HepG2 (cell line): ENCODE measurements at places on chromosomes 12 and 14.
A peak's percentile ranks its signal among the peaks of the same experiment; 100 is the strongest.

DNA sequence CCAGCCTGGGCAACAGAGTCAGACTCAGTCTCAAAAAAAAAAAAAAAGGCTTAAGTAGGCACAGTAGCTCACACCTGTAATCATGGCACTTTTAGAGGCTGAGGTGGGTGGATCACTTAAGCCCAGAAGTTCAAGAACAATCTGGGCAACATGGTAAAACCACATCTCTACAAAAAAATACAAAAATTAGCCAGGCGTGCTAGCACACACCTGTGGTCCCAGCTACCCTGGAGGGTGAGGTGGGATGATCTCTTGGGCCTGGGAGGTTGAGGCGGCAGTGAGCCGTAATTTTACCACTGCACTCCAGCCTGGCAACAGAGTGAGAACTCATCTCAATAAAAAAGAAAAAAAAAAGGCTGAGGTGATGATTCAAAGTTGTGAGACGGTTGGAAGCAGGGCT, 9.1 kb upstream of the RESF1 start:
- DNase-seq = no peak
- no peaks in the 10 kb centered on the region for H3K36me3 ChIP-seq
- H3K27ac ChIP-seq = no peak overlapping the region
- peaks cover 28% of the 10 kb centered on the region for H3K4me1 ChIP-seq
- no peak overlapping the region for H3K4me3 ChIP-seq
- H3K27me3 ChIP-seq = no peaks in the 10 kb centered on the region

DNA sequence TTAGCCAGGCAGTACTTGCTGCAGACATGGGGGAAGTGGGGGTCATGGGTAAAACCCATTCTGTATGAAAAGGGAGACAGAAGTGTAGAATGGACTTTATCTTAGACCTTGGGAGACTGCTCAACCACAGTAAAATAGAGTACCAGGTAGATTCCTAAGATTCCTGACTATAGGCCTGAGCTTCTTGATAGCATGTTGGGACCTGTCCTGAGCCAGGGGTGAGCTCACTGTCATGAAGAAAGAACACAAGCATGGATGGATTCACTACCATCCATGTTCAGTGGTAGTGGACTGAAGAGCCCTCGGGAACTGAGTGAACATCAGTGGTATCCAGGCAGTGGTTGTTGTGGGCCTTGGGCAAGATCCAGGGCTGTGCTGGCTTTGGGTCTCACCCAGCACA, 1003.8 kb downstream of the TMTC2 start:
- H3K4me3 ChIP-seq = no peak overlapping the region
- no peaks in the 10 kb centered on the region for H3K27me3 ChIP-seq
- H3K36me3 ChIP-seq = no peaks in the 10 kb centered on the region
- no peaks in the 10 kb centered on the region for H3K4me1 ChIP-seq

DNA sequence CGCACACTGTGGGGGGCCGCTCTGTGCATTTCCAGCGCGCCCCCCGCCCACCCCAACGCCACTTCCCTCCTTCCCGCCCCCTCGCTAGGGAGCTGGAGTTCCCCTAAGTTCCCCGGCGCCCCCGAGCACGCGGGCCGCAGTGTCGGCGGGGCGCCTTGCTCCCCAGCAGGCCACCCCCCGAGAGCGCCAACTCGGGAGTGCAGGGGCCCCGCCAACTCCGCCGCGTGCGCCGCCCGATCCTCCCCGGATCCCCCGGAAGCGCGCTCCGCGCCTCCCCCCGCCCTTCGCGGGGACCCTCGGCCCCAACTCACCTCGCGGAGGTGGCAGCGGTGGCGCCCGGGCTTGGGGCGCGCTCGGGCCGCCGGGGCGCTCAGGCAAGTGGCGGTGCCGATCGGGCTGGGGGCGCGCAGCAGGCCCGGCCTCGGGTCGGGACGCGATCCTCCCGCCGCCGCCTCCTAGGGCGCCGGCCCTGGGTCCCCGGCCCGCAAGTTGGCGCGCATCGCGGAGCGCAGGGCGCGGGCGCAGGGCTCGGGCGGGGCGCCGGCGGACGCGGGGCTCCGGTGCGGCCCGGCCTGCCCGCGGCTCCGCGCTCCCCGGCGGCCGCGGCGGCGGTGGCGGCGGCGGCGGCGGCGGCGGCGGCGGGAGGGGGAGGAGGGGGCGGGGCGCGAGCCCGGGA, at the start of gene NCOR2:
NCOR2 (minus strand) TSS at position 616 of the 676 bp plus-strand sequence. CDS start 72,361 bp downstream, outside the sequence.
- peaks cover 17% of the 10 kb centered on the region for H3K27me3 ChIP-seq
- H3K4me1 ChIP-seq = peaks cover 28% of the 10 kb centered on the region
- peak within 1 kb of the TSS; percentile 92 for H3K4me3 ChIP-seq
- no peaks in the 10 kb centered on the region for H3K36me3 ChIP-seq

DNA sequence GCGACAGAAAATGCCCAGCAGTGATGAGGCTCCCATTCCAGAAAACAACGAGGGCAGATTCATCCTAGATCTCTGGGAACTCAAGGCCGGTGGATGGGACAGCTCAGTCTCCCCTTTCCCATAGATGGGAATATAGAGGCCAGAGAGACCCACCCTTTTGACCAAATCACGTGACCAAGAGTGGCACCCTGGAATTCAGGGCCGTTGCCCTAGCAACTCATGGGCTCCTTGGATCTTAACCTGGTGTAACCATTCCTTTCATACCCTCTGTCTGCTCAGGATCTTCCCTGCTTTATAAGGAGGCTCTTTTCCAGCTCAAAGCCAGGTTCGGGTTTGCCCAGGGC, 8.4 kb upstream of the LRTM2 start:
- no peak for DNase-seq
- H3K36me3 ChIP-seq = no peaks in the 10 kb centered on the region
- peaks cover 99% of the 10 kb centered on the region for H3K4me1 ChIP-seq
- H3K27ac ChIP-seq = peak overlapping the region; percentile 75

DNA sequence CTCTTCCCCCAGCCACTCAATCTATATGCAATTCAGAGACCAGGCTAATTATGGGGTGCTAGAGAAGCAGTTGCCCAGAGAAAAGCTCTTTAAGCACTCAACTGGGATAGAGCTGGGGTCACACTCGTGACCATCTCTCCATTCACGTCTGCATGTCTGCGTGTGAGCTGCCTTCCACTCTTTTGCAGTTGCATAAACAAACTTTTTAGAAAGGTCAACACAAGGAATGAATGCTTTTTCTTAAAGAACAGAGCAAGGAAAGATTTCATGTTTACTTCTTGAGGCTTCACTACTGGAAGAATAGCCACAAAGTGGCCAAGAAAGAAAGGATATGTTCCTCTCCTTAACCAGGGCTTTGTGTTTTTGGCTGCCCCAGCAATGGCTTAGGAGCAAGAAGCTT, 151.1 kb downstream of the SAMD4A start:
- no peak overlapping the region for H3K4me3 ChIP-seq
- H3K36me3 ChIP-seq = no peaks in the 10 kb centered on the region
- DNase-seq = no peak
- peaks cover 40% of the 10 kb centered on the region for H3K4me1 ChIP-seq
- no peak overlapping the region for H3K27ac ChIP-seq

- H3K36me3 ChIP-seq = peaks cover 21% of the 10 kb centered on the region
- H3K4me1 ChIP-seq = peaks cover 32% of the 10 kb centered on the region
- DNase-seq = no peak
- H3K27ac ChIP-seq = no peak overlapping the region
- no peak overlapping the region for H3K4me3 ChIP-seq
These were observed 27.1 kb downstream of the KCTD10 start for GRCh38 chr12:109449845-109450532.

DNA sequence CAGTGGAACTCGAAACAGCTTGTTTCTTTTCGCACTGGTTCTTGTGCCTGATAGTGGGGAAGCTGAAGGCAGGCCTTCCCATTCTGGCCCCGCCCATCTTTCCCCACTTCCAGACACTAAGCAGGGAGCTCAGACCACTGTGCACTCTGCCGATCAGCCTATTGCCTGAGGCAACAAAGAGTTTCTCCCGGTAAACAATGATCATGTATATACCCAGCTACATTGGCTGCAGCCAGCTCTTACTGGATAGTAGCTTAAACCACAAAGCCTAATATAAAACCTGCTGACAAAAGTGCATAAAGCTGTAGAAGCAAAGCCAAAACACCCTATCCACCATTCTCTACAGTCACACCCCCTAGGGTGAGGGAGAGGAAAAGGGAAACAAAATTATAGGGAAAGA, 24.7 kb upstream of the GLIPR1 start:
- no peaks in the 10 kb centered on the region for H3K36me3 ChIP-seq
- no peak overlapping the region for H3K27ac ChIP-seq
- H3K4me1 ChIP-seq = no peaks in the 10 kb centered on the region
- DNase-seq = no peak

DNA sequence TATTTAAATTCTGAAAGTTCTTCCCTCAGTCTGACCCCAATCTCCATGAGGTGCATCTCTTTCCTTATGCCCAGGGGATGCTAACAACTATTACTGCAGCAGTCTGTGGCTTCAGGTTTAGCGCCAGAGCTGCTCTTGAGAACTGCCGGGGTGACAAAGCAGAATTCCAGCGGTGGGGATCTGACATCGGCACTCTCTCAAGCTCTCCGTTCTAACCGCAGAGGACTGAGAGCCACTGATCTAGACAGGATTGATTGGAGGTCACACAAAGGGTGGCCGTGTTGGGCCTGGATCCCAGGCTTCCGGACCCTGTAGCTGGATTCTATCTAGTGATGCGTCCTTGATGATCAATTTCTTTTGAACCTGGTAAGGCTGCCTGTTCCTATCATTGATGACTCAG, 155.6 kb upstream of the TMEM132C start:
- no peaks in the 10 kb centered on the region for H3K36me3 ChIP-seq
- no peaks in the 10 kb centered on the region for H3K4me1 ChIP-seq
- no peak for DNase-seq
- H3K27ac ChIP-seq = no peak overlapping the region
- no peaks in the 10 kb centered on the region for H3K27me3 ChIP-seq

DNA sequence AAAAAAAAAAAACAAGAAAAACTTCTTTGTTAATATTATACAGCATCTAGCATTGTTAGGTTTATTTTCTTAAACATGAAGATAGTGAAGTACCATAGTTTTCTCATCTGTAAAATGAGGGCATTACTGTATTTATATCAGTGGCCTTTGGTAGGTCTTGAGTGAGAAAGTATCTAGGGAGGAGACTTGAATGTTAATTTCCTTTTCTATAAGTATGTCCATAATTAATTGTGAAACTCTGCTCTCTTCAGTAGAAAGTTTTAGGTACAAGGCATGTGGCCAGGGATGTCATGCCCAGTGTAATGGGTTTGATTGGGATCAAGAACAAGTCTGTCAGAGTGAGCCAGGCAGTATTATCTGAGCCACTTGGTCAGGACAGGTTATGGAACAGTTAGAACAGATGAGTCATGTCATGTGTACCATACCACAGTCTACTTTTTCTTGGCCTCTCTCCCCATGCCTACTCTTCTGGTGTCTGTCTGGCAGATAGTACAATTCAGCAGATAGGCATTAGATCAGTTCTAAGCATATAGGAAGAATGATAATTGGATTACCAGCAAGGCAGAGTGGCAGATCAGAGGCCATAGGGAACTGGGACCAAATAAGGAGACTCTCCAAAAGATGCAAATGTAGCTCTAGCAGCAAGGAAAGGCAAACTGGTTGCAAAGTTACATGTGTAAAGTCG, 30.4 kb downstream of the FBXO34 start:
- peak; percentile 28 for DNase-seq
- H3K27me3 ChIP-seq = no peaks in the 10 kb centered on the region
- H3K36me3 ChIP-seq = peaks cover 3% of the 10 kb centered on the region

DNA sequence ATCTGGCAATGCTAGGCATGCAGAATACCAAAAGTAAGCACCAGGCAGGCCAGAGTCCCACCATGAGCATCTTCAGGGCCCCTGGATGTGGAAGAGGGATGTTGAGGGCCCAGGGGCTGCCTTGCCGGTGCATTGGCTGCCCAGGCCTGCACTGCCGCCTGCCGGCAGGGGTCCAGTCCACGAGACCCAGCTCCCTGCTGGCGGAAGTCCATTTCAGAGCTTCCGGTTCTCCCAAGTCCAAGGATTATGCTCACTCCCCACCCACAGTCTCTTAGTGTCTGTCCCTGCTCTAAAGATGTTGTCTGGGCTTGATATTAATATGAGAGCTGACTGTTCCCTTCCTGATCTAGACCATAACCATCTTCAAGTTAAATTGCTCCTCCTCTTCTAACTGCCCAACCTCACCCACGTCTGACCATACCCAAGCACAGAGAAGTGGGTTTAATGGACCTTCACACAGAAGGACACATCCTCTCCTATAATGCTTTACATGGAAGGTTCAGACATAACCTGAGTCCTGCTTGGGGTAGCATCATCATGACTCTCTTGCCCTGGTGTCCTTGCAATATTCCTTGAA, 117.4 kb downstream of the DAD1 start:
- DNase-seq = peak; percentile 55
- no peaks in the 10 kb centered on the region for H3K4me1 ChIP-seq
- H3K27me3 ChIP-seq = no peaks in the 10 kb centered on the region
- H3K4me3 ChIP-seq = no peak overlapping the region
- no peak overlapping the region for H3K27ac ChIP-seq

- DNase-seq = no peak
- peaks cover 46% of the 10 kb centered on the region for H3K4me1 ChIP-seq
- H3K36me3 ChIP-seq = no peaks in the 10 kb centered on the region
- H3K27ac ChIP-seq = peak overlapping the region; percentile 86
- no peaks in the 10 kb centered on the region; the same call in 2 of the 3 replicates for H3K27me3 ChIP-seq
These were observed 4.3 kb downstream of the C14orf93 start for GRCh38 chr14:23005451-23006187.

DNA sequence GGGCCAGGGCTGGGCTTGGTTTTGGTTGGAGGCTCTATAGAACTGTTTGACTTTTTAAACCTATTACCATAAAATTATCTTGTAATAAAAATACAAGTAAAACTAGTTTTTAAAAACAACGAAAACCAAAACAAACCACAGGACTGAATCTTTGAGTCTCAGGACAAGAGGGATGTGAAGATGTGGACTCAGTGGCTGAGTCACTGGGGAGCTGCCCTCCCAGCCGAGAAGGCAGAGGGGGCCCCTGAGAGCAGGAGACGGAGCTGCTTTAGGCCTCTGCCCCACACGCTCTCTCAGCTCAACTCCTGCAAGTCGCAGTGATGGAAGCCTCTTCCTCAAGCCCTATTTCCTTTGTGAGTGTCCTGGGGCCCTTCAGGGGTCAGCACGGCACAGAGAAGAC, 59.0 kb downstream of the CDC42BPB start:
- H3K36me3 ChIP-seq = peaks cover 23% of the 10 kb centered on the region
- H3K27me3 ChIP-seq = no peaks in the 10 kb centered on the region; the same call in 1 of the 2 replicates

DNA sequence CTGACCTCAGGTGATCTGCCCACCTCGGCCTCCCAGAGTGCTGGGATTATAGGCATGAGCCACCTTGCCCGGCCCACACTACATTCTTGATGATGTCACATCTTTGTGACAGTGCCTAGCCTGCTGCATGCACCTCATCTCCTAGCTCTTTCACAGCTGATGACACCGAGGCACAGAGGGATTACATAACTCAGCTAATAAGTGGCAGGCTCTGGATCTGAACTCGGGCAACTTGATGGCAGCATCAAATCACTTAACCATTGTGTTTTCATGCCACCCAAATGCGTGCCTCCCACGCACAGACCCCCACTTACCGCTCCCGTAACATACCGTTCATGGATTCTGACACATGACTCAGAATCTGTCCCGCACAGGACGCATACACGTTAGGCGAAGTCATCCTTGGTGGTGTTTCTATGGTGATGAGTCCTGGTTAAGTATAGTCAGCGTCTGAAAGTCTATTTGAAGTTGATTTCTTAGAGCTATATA, 7.4 kb downstream of the TMEM120B start:
- no peak overlapping the region for H3K4me3 ChIP-seq
- H3K27me3 ChIP-seq = no peaks in the 10 kb centered on the region
- peaks cover 20% of the 10 kb centered on the region for H3K4me1 ChIP-seq
- H3K36me3 ChIP-seq = no peaks in the 10 kb centered on the region; the same call in 1 of the 2 replicates
- no peak for DNase-seq
